Stimulated activated CD4-positive, alpha-beta T cell treated with anti-CD3 and anti-CD28 coated beads, TNF-alpha, amount 100 ng/mL, for 24 hours (primary cell): ENCODE measurements at places on chromosomes 12 and 14.

GRCh38 chr14:24938593-24938992 lies 111.4 kb downstream of the STXBP6 start:
- DNase-seq: no peak

GRCh38 chr14:63524537-63525155 lies 18.5 kb downstream of the PPP2R5E start:
- no peak for DNase-seq

- DNase-seq: no peak
Observed at GRCh38 chr12:24899503-24900075, 49.3 kb downstream of the BCAT1 start.

DNA sequence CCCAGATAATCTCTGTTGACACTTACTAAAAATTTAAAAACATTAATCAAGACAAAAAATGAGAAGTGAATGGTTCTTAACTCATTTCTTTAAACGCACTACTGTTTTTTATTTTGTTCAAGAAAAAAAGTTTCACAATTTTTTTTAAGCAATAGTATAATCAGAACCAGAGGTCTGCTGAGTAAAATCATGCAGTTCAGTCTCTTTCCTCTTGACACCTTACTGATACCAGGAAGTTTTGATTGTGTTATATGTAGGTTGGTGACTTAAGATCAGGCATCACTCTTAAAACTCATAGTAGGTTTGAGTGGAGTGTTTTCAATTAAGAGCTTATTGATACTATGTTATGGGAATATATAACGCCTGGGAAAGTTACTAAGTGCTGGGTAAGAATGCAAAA lies 121.4 kb downstream of the TRMT5 start:
- no peak for DNase-seq

GRCh38 chr12:104741077-104741476 lies 217.0 kb downstream of the SLC41A2 start:
- no peak for DNase-seq

DNA sequence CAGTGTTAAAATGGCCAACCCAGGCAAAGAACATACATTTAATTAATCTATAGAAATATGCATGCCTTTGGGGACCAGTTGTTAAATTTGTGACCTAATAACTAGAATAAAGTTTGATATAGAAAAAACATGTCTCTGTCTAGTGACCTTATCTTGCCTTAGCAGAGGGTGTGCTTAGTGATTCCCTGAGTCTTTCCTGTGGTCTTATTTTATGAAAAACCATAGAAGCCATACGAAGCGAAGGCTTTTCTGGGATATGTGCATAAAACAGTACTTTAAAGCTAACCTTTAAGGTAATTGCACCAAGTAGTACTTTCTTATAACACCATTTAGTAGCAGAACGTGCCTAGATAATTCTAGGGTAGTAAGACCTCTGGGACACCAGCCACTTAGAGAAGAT lies 379.4 kb downstream of the ZFP36L1 start:
- DNase-seq: no peak

- no peak for DNase-seq
Observed at GRCh38 chr12:18752280-18752920, 14.5 kb downstream of the CAPZA3 start.
